Liver (tissue), 10 donors: ENCODE measurements at places on chromosomes 16 and 17.

GRCh38 chr17:5902181-5903140, 167.7 kb upstream of the WSCD1 start:
- no peak for DNase-seq
- H3K27me3 ChIP-seq, result no peaks in the 10 kb centered on the region
- H3K4me1 ChIP-seq, result no peaks in the 10 kb centered on the region

GRCh38 chr17:50414808-50415207, 11.2 kb upstream of the ACSF2 start:
- no peaks in the 10 kb centered on the region for H3K4me1 ChIP-seq
- no peak overlapping the region for H3K4me3 ChIP-seq
- no peak for DNase-seq
- H3K36me3 ChIP-seq, result no peaks in the 10 kb centered on the region

GRCh38 chr17:9725575-9725974, 65.8 kb downstream of the DHRS7C start:
- no peak for DNase-seq
- H3K27me3 ChIP-seq, result no peaks in the 10 kb centered on the region
- H3K36me3 ChIP-seq, result no peaks in the 10 kb centered on the region
- no peaks in the 10 kb centered on the region for H3K4me1 ChIP-seq
- H3K27ac ChIP-seq, result no peak overlapping the region

DNA sequence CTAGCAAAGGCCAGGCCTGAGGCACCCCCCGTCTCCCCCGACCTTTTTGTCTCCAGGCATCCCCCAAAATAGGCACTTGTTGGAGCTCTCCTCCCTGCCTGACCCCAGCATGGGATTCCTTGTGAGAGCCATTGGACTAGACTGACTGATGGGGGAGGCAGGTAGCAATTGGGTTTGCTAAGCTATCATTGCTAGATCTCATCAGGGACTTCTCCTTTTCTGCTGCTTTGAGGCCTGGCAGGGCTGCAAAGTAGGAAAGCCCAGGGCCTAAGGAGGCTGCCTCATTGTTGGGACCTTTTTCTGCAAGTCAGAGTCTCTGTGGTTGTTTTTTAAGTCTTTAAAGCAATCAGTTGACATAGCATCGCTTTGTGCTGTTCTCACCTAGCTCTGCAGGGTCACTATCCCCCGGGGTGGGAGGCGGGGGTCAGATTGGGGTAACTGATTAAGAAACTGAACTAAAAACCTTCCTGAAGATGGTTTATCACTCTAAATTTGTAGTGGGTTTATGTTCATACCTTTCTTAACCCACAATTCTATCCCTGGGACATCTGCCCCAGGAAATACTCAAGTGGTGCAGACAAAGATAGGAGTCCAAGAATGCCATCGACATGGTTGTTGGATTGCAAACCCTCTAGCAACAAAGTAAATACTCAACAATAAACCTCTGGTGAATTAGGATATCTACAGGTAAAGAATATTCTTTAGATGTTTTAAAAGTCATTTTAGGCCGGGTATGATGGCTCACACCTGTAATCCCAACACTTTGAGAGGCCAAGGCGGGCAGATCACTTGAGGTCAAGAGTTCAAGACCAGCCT, 28.0 kb downstream of the LLGL2 start:
- no peak overlapping the region for H3K4me3 ChIP-seq
- peaks cover 2% of the 10 kb centered on the region for H3K36me3 ChIP-seq
- H3K27ac ChIP-seq, result no peak overlapping the region

DNA sequence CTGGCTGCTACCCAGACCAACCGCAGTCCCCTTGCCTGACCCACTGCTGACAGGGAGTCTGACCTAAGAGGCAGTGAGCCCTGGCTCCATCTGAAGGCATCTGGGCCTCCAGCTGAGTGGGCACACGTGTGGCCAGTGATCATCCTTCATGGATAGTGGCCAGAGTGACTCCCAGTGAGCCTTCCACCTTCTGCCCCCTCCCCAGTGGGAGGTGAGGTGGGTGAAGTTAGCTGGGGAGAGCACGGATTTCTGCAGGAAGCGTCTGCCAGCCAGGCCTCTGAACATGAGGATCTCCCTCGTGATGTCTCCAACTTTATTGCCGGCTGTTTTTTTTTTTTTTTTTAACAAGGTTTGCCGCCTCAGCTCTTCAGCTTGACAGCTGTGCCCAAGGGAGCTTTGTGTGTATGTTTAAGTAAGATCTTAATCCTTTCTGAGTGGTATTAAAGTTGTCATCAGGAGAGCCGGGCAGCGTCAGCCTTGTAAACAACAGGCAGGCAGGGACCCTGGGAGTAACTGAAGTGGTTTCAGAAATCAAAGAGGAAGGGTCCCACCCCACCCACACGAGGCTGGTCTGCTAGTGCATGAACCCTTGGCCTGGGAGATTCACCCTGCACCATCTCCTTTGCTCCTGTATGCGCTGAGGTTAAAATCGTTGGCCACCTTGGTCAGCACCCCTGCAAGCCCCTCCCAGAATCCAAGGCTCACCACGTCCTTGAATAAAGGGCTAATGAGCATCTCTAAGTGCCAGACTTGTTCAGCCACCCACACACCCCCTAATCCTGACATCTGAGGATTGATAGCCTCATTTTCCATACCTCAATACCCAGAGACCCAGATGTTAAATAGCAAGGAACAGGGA, 33.3 kb downstream of the RHBDL3 start:
- H3K4me3 ChIP-seq, result no peak overlapping the region
- H3K36me3 ChIP-seq, result no peaks in the 10 kb centered on the region
- no peaks in the 10 kb centered on the region for H3K4me1 ChIP-seq

DNA sequence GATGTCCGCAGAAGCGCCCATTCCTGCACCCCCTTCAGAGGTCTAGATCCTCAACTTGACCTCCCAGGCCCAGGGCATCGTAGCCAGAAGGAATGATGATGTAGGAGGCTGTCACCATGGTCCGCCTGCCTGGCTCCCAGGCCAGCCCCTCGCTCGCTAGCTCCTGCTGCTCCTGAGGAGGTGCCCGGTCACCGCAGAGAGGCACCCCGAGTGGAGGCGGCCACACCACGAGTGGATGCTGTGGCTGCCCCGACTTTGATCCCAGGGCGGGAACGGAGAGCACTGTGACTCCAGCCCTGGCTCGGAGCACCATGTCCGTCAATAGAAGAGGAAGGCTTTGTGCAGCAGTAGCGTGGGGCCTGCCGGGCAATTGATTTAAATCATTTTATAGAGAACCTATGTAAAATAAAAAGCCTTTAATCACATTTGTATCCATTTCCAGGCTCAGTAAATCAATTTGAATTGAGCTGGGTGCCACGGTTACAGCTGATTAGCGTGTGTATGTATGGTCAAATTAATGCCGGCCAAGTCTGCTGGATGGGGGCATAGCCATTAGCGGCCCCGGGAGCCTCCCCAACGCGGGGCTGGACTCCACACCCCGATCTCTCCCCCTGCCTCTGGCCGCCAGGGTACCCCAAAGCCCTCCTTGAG, 122.6 kb upstream of the GSE1 start:
- H3K4me1 ChIP-seq, result peaks cover 3% of the 10 kb centered on the region
- H3K36me3 ChIP-seq, result no peaks in the 10 kb centered on the region
- no peak for DNase-seq
- no peak overlapping the region for H3K27ac ChIP-seq
- no peaks in the 10 kb centered on the region for H3K27me3 ChIP-seq
- H3K4me3 ChIP-seq, result no peak overlapping the region

- peaks cover 27% of the 10 kb centered on the region for H3K36me3 ChIP-seq
- DNase-seq, result no peak
- peak overlapping the region; percentile 45 for H3K27ac ChIP-seq
- H3K27me3 ChIP-seq, result no peaks in the 10 kb centered on the region
- peaks cover 8% of the 10 kb centered on the region for H3K4me1 ChIP-seq
- H3K4me3 ChIP-seq, result no peak overlapping the region
Observed at GRCh38 chr16:11735787-11736186, 6.9 kb downstream of the TXNDC11 start.

DNA sequence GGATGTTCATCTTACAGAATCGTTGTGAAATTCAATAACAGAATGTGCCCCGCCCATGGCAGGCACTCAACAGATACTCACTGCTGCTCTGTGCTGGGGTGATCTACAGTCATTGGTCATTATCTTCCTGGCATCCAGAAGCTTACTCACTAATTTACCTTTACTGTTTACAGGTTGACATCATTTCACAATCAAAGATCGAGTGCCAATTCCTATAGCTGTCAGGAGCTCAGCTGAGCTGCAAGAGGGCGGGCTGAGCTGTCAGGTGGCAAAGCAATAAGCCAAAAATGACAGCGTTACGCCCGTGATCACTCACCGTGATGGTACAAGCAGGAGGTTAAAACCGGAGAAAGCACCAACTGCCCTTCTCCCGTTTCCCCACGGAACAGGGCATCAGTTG, 51.2 kb downstream of the LITAF start:
- H3K4me1 ChIP-seq, result peaks cover 22% of the 10 kb centered on the region
- no peaks in the 10 kb centered on the region for H3K27me3 ChIP-seq
- H3K4me3 ChIP-seq, result no peak overlapping the region

DNA sequence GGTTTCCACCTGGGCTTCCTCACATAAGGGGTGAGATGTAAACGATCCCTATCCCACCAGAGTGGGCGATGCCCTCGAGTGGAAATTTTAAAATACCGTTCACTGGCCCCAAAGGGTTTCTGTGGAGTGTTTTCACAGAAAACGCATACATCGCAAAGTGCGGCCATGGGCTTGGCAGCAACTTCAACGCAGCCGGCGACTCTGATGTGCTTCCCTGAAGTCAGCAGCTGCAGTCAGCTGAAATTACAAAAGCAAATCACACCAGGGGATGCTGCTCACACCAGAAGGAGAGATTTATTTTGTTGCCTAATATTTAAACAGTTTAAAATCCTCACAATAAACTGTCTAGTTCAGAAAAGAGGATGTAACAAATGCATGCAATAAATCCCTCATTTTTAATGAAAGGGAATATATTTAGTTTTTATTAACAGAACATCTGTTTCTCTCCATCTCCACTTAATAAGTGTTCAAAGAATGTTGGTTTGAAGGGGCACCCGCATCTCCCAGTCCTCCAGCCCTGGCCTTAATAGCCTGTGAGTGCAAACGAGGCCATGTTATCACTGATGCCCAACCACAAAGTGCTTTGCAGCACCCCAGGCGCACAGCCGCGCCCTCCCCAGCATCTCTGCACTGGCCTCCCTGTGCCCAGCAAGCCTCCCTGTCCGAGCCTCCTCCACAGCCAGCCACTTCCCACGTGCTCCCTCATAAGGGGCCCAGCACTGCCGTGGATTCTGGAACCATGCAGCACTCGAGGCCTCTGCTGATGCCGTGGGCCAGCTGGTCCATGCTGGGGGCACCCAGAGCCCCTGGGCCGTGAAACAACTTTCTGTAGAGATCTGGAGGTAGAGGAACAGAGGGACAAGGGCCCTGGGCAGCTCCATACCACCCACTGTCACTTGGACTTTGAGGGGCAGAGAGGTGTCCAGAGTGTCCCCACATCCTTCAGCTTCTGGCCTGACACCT, 17.3 kb upstream of the XYLT2 start:
- H3K27ac ChIP-seq, result no peak overlapping the region
- no peaks in the 10 kb centered on the region for H3K36me3 ChIP-seq
- no peak for DNase-seq
- H3K27me3 ChIP-seq, result no peaks in the 10 kb centered on the region

DNA sequence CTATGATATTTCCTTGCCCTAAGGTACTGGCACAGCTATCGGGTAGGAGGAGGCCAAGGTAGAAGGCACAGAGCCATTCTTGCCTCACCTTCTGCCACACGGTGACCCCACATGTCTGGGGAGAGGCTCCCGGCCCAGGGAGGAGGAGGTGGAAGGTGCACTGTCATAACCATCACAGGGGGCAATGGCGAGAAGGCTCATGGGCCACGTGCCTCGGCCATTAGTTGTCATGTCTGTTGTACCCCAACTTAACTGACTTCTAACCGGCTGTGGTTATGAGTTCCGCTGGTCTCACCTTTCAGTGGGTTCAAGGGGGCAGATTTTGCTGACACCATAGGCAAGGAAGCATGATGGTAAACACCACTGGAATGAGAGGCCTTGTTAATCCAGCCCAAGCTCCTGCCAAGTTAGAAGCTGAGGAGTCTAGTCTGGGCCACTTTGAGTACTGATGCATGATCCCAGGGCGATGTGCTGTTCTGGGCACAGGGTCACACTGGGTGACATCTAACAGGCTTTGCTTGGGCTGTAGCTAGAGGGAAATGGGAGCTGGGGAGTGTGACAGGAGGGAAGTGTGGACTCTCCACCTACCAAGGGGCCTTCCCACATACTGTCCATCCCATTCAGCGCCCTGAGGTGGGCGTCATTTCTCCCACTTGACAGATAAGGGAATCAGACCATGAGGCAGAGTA, 39.6 kb downstream of the HLF start:
- no peak overlapping the region for H3K4me3 ChIP-seq
- peaks cover 15% of the 10 kb centered on the region for H3K4me1 ChIP-seq
- H3K36me3 ChIP-seq, result no peaks in the 10 kb centered on the region

DNA sequence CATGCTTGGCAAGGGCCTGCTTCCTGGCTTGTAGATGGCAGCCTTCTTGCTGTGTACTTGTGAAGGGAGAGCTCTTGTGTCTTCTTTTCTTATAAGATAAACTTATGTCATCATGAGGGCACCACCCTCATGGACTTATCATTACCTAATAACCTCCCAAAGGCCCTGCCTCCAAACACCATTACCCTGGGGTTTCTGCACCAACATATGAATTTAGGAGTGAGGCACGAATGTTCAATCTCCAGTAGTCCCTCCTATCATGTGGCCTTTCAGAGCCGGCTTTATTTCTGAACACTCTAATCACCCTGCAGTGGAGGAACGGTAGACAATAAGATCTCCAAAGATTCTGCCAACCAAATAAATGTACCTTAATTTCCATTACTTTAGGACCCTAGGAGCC, 144.3 kb downstream of the ABCC12 start:
- no peak overlapping the region for H3K27ac ChIP-seq
- H3K4me3 ChIP-seq, result no peak overlapping the region

DNA sequence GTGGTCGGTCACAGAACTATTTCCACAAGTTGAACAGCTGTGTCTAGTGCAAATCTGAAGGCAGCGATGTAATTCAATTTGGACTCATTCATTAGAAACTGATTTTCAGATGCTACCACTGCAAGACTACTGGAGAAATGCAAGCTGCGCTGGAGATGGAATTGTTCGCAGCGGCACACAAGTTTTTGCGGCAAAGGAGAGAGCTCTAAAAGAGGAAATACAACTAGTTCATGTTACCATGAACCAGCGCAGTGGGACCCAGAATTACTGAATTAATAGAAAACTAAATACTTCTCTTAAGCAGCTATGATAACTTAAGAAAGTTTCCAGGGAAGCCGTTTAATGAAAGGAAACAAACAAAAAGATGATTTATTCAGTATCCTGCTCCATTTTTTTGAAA, 1.9 kb downstream of the CREBBP start:
- no peaks in the 10 kb centered on the region for H3K27me3 ChIP-seq
- DNase-seq, result no peak
- H3K27ac ChIP-seq, result no peak overlapping the region
- H3K4me1 ChIP-seq, result peaks cover 13% of the 10 kb centered on the region

DNA sequence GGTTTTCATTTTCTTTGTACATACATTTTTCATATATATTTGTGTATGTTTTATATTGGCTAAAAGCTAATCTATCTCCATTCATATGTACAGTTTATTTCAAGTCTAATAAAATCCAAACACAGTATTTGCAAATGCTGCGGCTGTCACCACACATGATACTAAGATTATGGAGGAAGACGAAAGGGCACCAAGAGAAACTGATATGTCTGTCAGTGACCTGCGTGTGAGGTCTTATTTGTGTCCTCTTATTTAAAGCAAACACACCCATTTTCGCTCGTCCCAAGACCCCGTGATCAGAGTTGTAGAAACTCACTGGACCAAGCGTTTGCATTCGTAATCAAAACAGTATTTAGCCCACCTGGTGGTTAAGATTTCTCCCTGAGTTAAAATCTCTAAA, 8.2 kb downstream of the MLYCD start:
- no peak for DNase-seq
- no peak overlapping the region for H3K4me3 ChIP-seq
- H3K27me3 ChIP-seq, result no peaks in the 10 kb centered on the region
- no peak overlapping the region for H3K27ac ChIP-seq

- no peaks in the 10 kb centered on the region for H3K36me3 ChIP-seq
- no peak for DNase-seq
- no peaks in the 10 kb centered on the region for H3K4me1 ChIP-seq
Observed at GRCh38 chr16:16997349-16997748, 473.4 kb downstream of the XYLT1 start.
